ENCODE measurements at places on chromosomes 4 and X.

DNA sequence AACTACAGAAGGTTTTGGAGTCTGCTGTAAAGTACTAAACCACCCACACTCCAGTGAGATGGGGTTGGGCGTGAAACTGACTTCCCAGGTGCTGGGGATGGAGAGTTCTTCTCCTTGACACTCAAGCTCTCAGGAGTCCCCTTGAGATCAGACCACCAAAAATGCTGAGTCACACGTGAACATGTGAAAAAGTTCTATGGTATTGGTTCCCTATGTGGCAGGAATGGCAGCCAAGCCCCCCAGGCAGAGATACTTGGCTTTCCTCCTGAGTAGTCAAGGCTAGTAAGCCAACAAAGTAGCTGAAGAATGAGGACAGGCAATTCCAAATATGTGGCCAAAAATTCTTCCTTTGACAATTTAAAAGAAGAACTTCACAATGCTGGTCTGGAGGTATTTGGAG is 222.0 kb upstream of the ADAMTS3 start:
- DNase-seq = no peak

DNA sequence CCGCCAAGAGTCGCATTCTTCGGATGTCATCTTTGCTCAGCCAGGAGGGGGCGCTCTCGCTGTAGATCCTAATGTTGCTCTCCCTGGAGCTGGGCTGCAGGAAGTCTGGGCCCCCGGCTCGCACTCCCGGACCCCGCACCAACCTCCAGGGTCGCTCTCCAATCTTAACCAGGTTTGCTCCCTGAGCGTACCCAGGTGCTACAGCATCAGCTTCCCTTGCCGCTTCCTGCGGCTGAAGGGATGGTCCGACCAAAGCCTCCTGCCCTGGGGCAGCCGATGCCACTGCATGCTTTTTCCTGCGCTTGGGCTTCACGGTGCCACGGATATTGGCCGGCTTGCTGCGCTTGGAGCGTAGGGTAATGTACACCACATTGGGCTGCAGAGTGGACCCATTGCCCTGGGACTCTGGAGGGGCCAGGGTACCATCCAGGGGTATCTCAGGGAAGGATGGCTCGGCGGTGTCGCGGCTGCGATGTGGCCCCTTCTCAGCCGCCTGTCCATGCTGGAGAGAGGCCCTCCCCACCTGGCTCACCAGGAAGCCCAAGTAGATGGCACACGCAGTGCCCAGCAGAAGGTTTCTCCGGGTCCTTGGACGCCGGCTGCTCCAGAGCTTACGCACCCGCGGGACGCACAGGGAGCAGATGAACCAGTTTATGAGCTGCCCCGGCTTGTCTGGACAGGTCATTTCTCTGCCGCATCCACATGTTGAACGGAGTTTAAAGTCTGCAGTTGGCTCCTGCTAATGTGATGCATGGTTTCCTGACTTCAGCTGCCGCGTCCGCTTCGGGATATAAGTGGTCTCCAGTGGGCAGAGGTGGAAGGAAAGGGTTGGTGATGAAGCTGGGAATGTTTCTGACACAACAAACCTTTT is 1.9 kb downstream of the GASK1B start:
- DNase-seq = peak; percentile 79

GRCh38 chr4:8228319-8229250 is 29.5 kb downstream of the SH3TC1 start:
- DNase-seq = no peak

DNA sequence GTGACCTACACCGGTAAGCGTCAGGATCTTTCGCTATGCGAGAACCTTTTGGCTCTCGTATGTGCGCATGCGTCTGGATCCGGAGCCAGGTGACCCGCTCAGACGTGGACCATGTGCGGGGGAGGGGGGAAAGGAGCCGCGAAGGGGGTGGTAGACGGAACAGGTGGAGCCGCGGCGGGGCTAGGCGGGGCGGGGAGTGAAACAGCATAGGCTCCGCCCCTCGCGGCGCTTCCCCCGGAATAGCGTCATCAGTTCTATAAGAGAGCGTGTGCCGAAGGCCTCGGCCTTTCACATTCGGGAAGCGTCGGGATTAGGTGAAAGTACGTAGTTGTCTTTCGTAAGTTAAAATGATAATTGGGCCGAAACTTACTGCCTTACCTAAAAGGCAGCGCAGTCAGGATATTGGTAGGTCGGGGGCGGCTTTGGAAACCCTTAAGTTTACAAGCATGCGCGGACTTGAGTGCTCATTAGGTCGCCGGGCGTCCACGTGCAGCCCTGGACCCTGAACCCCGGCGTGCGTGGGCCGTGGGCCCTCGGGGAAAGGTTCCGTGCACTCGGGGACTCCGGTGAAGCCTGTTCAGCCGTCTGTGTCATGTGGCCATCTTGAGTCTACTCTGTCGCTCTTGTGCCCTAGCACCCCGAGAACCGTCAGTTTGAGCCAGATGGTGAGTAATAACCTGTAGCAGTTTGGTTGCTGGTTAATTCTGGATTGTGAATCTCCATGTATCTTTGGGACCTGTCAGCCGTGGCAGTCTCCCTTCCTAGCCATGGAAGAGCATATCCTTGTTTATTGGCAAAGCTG is 74.1 kb downstream of the PRSS12 start:
- DNase-seq = peak; percentile 97

GRCh38 chr4:48331577-48332330 is 9.6 kb upstream of the SLAIN2 start:
- no peak for DNase-seq

- no peak for DNase-seq
Observed at GRCh38 chrX:118261151-118261550, 84.8 kb upstream of the WDR44 start.

DNA sequence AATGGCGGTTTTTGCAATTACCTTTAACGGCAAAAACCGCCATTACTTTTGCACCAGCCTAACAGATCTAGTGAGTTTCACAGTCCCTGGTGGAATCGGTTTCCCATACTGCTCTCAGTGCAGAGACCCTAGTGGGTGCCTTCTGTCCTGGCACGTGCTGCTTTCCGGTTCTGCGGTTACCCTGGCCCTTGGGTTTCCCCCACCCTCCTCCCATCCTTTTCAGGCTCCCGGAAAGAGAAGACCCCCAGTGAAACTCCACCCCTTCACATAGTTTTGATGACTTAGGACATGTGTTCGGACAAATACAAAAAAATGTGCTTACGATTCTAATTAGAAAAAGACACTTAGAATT is 36.9 kb downstream of the NLGN3 start:
- DNase-seq = no peak

GRCh38 chr4:16294455-16294854 is 68.2 kb upstream of the TAPT1 start:
- DNase-seq = no peak

DNA sequence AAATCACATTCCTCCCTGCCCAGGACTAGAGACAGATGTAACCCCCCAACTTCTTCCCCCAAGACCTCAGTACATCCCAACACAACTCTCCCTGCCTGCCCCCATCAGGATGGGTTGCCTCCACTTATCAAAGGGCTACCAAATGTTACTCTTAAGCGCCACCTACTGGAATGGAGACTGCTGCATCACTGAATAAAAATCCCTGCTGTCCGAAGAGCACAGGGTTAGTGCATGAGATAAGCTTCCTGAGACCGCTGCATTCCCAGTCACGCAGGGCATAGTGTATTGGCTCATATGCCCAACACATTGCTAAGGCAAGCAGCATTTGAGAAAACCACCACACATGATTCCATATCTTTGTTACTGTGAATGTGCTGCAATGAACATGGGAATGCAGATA is 544.5 kb downstream of the PPP4R3C start:
- DNase-seq = no peak

DNA sequence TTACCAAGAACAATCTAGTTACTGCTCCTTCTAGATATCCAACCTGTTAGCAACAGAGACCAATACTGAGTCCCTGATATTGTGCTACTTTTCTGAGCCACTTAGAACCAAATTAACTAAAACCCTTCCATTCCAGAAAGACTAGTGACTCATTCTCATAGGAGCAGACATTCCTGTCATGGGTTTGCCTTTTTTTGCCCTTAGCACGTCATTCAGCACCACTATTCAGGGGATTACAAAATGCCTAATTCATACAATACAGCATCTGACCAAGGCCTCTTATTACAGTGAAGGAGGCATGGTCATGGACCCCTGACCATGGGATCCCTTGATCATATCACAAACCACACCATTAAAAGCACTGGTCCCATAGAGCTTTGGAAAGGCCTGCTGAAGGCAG is 123.8 kb upstream of the CXCL13 start:
- DNase-seq = no peak

GRCh38 chr4:150173432-150173861 is 95.2 kb downstream of the DCLK2 start:
- DNase-seq = no peak

GRCh38 chrX:109601486-109601885 is 23.5 kb downstream of the KCNE5 start:
- DNase-seq = no peak

DNA sequence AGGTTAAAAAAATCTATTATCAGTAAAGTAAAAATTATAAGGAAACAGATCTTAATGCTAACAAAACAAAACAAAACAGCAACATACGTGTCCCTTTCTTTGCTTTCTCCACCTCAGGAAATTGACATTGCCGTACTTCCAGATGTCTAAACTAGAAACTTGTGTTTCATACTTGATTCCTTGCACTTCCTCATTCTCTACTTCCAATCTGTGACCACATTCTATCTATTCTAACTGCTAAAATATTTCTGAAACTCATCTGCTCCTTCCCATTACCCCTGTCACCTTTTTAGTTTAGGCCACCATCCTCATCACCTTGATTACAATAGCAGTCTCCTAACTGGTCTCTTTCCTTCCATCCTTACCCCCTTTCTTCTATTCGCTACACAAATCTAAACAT is 22.5 kb upstream of the RPA4 start:
- no peak for DNase-seq

DNA sequence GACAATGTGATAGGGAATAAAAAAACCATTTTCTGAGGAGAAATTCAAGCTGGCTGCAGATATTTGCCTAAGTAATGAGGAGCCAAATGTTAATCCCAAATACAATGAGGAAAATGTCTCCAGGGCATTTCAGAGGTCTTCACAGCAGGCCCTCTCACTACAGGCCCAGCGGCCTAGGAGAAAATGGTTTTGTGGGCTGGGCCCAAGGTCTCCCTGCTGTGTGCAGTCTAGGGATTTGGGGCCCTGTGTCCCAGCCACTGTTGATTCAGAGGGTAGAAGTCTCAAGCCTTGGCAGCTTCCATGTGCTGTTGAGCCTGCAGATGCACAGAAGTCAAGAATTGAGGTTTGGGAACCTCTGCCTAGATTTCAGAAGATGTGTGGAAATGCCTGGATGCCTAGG is 778.7 kb downstream of the CENPC start:
- no peak for DNase-seq

GRCh38 chr4:56424697-56425514 is 10.5 kb downstream of the PPAT start:
- no peak for DNase-seq

DNA sequence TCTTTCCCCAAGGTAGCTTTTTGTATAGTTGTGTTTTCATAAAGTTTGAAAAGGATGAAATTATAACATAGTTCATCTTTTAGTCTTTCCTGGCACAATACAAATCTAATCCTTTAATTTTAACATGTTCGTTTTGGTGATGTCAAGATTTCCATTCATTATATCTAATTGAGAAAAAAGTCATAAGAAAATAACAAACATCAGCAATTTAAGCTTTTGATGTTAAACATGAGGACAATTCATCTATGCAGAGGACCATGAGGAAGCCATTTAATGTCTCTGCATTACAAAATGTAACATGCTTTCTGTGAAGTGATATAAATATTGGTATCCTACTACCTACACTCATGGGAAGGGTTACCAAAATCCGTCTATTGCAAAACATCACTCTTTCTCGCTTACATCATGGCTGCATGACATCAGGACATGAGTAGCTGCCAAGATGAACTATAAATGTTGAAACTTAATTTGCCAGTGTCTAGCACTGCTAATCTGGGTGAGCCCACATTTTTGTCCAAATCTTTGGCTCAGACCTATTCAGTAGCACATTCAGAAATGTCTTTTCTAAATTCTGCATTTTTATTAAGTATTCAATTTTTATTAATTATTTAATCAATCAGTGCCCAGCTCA is 9.5 kb downstream of the EPGN start:
- no peak for DNase-seq

GRCh38 chrX:152074163-152074562 is 64.2 kb downstream of the MAGEA10 start:
- DNase-seq = no peak

DNA sequence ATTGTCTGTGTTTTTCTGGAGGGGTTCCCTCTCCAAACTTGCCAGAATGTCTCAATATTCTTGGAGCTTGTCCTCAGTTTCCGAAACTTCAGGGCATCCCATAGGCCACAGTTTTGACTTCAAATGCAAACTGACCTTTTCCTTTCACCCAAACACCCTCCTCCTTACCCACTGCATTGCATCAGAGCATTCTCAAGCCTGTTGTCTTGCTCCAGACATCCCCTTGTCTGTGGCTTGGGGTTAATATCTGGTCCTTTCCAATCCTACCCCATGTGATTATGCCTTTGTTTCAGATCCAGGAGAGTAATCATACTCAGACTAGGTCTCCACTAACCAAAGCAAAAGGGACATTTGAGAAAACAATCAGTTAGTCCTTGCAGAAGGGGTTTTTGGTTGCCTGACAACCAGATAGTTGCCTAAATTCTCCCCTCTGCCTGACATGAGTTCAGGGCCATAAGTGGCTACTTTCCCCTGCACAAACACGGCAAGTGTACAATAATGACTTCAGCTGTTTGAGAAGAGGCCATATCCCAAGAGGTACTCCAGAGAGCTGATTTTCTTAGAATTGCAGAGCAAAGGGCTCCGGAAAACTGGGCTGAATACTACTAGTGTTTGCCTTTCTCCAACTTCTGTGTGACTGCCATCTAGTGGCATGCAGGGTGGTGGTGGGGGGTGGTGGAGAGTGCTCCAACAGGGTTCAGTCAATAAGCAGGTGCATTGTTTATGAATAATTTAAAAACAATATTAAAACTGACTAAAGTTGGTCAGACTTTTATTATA is 130.2 kb downstream of the CHRDL1 start:
- no peak for DNase-seq

GRCh38 chrX:119604766-119605463 is 1.3 kb downstream of the NKRF start:
- no peak for DNase-seq
